Activated CD4-positive, CD25-positive, alpha-beta regulatory T cell (primary cell): ENCODE measurements at places on chromosomes 7 and 10.

- no peak for DNase-seq
Observed at GRCh38 chr7:38105874-38106483, 72.1 kb upstream of the STARD3NL start.

- no peak for DNase-seq
Observed at GRCh38 chr10:75935650-75936400, 504.4 kb downstream of the LRMDA start.

- no peak for DNase-seq
Observed at GRCh38 chr10:11670381-11670780, 58.9 kb upstream of the USP6NL start.

DNA sequence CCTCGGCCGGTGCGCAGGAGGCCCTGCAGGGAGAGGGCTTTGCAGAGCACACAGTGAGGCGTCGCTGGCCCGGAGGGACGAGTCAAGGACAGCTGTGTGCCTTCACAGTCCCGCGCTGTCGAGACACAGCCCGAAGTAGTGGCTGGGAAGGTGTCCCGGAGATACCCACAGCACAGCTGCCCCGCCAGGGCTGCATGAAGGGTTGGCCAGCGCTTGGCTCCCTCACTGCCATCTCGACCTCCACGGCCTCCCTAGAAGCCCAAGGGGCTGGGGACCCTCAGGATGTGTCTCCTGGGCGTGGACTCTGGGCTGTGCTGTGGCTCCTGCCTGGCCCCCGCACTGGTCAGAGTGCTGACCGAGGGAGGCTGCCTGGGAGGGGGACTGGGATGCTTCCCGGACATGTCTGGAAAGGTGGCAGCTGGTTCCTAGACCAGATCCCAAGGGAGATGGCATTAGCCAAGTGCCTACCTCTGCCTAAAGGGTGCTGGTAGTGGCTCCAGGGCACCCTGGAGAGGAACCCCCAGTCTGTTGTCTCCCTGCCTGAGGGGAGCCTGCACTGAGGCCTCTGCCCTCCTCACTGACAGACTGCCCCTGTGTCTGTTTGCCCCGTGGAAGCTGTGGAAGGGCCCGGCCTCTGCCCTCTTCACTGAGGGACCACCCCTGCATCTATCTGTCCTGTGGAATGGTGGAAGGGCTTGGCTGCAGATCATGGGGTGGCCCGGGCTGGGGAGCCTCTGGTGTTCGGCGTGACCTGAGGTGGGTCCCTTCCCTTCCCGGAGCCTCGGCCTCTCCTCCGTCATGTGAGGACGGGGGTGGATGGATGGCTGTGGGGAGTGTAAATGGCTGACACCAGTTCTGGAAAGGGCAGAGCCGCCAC, 5.8 kb downstream of the ELFN1 start:
- DNase-seq: no peak

GRCh38 chr10:7560519-7560918, 106.2 kb downstream of the ITIH5 start:
- no peak for DNase-seq

GRCh38 chr7:151694828-151695580, 175.3 kb upstream of the RHEB start:
- DNase-seq: no peak

GRCh38 chr10:73819513-73820093, 8.2 kb upstream of the NDST2 start:
- DNase-seq: no peak

DNA sequence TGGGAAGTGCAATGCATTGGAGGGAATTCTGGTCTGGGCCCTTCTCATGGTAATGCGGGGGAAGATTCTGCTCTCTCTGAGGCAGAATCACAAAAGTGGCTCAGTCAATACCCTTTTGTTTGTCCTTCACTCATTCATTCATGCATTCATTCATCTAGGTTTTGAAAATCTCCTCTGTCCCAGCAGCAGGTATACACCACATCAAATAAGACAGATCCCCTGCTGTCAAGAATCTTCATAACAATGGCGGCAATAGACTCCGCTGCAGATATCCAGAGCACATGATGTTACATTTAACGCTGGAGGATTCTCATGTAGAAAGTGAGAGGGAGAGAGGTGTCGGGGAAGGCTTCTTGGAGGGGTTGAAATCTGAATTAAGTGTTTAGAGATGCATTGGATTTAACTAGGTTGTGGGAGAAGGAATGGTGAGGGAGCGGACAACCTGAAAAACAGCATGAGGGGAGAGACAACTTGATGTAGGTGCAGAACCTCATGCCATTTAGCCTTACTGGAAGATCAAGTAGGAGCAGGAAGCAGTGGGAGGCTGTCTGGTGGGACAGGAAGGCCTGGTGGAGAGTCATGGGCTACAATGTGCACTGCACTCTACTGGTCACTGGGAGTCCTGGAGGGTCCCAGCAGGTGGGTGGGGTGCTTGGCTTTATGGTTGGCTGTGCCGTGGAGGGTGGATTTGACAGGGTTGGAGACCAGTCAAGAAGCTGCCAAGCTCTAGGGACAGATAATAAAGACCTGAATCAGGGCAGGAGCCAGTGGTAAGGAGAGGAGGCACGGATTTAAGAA, 5.2 kb upstream of the FAM180A start:
- no peak for DNase-seq

DNA sequence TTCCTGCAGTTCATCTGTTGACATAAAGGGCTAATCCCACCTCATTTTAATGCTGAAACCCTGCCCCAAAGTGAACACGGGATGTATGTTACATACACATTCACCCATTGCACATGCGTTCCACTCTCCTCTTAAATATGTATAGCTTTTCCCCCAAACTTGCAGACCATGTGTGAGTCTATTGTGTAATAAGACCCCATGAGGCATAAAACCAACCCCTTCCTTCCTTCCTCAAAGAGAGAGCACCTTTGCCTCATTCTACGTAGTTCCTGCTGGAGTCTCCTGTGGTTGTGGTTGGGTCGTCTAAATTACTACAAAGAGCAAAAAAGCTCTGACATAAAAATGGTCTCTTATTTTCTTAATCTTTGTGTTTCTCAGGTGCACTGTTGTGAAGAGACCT, 345.7 kb upstream of the KLF6 start:
- no peak for DNase-seq

GRCh38 chr10:123062726-123063125, 53.9 kb downstream of the ACADSB start:
- DNase-seq: no peak

DNA sequence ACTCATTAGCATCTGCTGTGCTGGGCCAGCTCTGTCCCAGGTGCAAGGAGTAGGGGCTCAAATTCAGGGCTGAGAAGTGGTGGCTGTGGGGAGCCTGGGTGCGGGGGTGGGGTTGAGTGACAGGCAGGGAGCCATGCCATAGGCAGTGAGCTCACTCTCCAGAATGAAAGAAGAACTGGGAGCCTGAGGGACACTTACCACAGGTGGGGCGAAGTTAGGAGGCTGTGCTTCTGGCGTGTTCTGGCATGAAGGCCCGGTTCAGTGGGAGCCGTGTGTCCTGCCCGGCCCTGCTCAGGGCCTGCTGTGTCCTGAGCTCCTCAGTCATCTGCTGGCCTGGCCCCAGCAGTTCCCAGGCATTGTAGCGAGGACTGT, 62.5 kb downstream of the MKI67 start:
- DNase-seq: no peak

GRCh38 chr7:25311346-25311745, 83.1 kb upstream of the NPVF start:
- no peak for DNase-seq

GRCh38 chr7:81280531-81280930, 361.7 kb upstream of the SEMA3C start:
- no peak for DNase-seq

DNA sequence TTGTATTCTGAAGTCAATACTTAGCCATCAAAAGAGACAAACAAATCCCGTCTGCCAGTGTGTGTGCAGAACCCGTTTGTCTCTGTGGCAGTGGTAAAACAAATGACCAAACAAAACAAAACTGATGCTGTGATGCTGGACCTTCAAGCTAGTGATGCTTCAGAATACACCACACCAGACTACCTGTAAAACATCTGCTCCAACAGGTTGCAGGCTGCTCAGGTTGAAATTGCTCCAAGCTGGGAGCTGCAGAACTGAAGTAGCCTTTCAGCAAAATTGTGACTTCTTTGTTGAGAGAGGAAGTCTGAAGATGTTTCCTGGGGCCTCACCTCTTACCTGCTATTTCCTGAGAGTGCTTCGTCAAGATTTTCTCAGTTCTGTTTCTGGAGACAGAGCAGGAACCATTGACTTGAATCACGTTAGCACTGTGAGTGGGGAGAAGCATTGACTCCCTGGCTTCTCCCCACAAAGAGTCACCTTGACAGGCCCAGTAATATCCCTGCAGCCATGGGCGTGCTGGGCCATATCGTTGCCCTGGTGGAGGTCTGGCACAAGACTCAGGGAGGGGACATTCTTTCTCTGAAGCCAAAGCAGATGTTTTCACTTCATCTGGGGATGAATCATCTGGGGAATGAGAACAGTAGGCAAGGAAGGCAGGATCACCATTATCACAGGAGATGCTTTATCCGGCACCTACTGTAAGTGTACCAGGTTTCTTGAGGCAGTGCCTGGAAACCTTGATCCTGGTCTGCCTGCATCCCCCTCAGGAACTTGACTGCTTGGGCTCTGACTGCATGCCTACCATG, 80.2 kb downstream of the RBM20 start:
- no peak for DNase-seq

- DNase-seq: no peak
Observed at GRCh38 chr10:124325633-124325914, 93.1 kb downstream of the OAT start.

- no peak for DNase-seq
Observed at GRCh38 chr10:17904564-17904963, 47.2 kb upstream of the SLC39A12 start.

GRCh38 chr7:92641921-92642511, 51.8 kb upstream of the FAM133B start:
- no peak for DNase-seq

DNA sequence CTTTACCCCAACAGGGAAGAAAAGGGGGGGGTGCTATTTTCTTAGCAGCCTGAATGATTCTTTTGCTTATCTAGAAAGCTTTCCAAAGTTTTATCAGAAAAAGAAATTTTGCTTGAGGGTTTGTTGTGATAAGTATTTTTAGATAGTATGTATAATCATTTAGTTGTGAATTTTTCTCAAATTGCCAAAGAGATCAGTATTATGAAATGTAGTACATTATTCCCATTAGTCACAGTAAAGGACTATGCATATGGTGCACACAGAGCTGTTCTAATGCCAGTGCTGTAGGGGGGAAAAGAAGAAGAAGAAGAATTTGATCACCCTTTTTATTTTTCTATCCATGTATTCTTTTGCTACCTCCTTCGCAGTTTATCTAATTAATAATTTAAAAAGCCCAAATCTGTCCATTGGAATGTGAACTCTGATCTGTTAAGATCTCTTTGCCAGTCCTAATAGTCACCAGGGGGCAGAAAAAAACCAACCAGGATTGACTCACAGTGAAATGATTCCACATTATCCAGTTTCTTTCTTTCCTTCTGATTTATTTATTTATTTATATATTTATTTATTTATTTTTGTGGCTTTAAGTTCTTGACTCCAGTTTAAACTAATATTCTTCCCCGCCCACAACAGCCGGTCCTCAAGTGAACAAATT, 4.7 kb downstream of the RBM20 start:
- no peak for DNase-seq

GRCh38 chr10:102745157-102745556, 1.4 kb downstream of the WBP1L start:
- no peak for DNase-seq

GRCh38 chr10:72241691-72242252, 25.7 kb upstream of the ASCC1 start:
- no peak for DNase-seq

- no peak for DNase-seq
Observed at GRCh38 chr10:52999258-52999657, 226.7 kb upstream of the MBL2 start.

DNA sequence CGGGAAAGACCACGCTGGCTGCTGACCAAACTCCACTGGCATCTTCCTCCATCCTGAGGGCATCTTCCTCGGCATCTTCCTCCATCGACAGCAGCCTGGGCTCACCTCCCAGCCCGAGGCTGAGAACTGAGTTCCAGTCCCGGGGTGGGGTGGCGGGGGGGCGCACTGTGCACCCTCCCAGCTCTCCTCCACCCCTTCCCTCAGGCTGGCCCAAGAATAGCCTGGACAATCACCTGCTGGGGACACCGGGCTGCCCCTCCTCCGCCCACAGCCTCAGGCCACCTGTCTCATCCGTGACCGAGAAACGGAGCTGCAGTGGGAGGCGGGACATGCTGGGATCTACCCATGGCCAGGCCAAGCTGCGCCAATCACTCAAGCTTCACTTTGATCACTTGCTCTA, 37.2 kb downstream of the DIP2C start:
- no peak for DNase-seq

DNA sequence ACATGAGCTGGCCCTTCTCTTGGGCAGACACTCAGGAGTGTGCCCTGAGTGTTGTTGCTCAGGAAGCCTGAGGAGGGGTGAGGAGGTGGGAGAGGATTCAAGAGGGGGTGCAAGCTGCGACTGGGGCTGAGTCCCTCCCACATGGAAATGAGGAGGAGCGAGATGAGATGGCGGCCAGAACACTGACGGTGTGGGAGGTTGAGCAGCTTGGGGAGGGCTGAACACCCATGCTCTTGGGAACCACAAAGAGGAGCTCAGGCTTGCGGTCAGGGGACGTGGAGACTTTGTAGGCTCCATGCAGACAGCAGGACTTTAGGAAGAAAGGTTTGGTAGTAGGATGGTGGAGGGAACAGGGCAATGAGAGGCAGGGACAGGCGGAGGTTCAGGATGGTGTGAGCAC, 163.2 kb upstream of the SHH start:
- no peak for DNase-seq

DNA sequence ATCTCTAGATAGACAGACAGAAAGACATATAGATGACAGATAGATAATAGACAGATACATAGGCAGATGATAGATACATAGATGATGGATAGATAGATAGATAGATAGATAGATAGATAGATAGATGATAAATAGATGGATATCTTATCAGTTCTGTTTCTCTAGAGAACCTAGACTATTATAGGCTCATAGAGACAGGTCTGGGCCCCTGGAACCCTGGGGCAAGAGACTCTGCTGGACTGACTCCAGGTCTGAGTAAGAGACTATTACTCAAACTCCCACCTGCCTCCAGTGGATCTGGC, 58.3 kb downstream of the FRMPD2 start:
- DNase-seq: no peak

DNA sequence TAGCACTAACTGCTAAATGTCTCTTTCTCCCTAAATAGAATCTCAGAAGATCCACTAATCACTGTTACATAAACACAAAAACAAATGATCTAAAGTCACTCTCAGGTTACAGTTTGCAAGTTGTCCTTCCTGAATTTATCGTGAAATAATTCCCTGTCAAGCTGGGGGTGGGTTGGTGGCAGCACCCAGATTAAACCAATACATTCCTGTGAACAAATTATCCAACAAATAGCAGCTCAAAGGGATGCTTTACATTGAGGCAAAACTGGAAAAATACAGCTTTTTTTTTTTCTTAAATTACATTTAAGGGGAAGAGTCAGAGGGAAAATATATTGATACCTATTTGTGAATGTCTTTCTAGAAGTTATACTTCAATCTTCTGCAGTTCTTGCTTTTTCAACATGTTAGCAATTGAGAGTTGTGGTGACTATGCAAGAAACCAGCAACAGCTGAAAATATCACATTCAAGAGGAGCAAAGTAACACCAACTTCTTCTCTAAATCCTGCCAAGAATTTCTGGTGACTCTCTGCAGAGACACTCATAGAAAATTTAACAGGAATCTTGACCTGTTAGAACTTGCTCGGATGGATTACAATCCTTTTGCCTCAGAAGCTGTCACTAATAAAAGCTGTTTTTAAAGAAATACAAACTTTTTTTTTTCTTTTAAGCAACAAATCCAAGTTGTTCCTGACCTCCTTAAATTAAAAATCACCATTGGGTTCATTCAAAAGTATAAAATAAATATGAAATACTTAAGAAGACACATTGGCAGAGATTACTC, 18.9 kb downstream of the LMOD2 start:
- DNase-seq: no peak
